ENCODE measurements at places on chromosomes 12 and 14.

- no peak for DNase-seq
These were observed 260.3 kb downstream of the BCAT1 start for GRCh38 chr12:24688601-24689000.

GRCh38 chr12:131867471-131867870, 27.0 kb upstream of the ULK1 start:
- no peak for DNase-seq

- DNase-seq: no peak
These were observed 439.8 kb upstream of the OR4E1 start for GRCh38 chr14:22113401-22113800.

- no peak for DNase-seq
These were observed 94.5 kb upstream of the NRXN3 start for GRCh38 chr14:78075555-78076277.

- DNase-seq: no peak
These were observed 38.9 kb downstream of the SERPINA3 start for GRCh38 chr14:94650806-94651805.

GRCh38 chr12:46786774-46787173, 39.0 kb downstream of the SLC38A4 start:
- DNase-seq: no peak

- no peak for DNase-seq
These were observed 56.9 kb upstream of the FAM222A start for GRCh38 chr12:109656743-109657142.

- no peak for DNase-seq
These were observed 51.6 kb downstream of the RPS6KA5 start for GRCh38 chr14:91008759-91009409.

DNA sequence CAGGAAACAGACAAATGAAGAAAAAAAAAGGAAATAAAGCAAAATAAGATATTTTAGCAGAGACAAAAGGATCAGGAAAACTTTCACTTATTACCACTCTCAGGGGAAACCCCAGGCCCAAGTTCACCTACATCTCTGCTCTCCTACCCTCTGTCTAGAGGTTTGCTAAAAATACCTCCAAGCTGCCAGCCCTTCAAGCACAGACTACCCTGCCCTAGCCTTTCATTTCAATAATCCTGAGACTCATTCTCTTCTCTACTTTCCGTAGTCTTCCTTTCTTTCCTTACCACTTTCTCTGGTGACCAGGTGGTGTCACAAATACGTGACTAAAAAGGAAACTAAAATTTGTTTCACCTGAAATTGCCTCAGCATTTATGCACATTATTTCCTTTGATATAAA, 33.8 kb downstream of the RPAP3 start:
- DNase-seq: no peak

DNA sequence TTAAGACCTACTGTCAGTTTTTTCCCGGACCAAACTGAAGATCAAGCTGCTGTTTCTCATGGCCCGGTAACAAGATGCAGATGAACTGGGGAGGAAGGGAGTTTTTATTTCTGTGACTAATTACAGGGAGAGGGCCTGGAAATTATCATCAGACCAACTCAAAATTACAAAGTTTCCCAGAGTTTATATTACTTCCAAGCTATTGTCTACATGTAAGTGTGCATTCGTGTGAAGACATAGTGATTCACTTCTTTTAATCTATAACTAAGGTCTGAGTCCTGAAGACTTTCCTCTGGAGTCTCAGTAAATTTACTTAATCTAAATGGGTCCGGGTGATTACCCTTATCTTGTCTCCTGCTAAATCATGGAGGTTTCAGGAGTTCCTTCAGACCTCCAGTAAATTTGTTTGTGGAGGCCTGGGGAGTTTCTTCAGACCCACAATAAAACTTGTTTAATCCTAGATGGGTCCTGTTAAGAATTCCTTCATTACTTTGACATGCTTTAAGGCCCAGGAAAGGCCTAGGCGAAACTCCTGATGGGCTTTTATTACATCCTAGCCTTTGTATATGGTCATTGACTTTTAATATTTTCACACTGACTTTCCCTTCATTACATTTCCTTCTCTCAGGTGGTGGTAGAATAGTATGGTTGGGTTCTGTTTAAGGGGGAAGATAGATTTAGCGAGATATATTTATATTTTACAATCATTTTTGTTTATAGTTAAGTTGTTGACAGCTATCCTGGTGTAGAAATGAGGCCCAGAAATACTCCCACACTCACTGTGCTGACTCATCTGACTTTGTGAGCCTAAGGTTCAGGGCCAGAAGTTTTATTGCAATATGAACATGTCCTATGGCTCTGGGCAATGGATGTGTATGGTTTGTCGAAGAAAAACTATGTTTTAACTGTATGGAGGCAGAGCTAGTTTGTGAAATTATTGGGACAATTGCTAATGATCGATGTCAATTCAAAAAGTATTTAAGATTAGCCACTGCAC, 627.0 kb upstream of the FBXO33 start:
- DNase-seq: no peak

- peak; percentile 36 for DNase-seq
These were observed 22.0 kb upstream of the ULK1 start for GRCh38 chr12:131872154-131873051.

DNA sequence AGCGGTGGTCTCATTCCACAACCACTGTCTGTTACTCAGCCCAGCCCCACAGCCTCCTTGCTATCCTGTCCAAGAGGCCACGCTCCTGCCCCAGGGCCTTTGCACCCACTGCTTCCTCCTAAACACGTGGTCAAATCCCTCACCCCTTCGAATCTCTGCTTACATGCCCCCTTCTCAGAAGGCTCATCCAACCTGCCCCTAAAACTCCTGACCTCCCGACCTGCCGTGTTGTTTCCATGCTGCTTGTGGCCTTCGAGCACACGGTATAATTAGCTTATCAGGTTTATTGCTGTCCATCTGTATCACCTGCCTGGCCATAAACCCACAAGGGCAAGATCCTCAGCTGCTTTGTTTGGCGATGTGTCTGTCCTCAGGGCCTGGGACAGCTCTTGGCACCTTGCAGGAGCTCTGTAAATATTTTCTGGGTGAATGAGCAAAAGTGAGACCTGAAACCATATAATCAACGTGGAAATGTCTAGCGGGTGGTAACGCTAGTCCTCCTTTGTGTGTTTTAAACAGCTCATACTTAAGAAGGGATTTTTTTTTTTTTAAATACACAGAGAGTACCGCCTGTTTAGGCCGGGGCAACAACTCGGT, 36.0 kb downstream of the SCARB1 start:
- DNase-seq: no peak

DNA sequence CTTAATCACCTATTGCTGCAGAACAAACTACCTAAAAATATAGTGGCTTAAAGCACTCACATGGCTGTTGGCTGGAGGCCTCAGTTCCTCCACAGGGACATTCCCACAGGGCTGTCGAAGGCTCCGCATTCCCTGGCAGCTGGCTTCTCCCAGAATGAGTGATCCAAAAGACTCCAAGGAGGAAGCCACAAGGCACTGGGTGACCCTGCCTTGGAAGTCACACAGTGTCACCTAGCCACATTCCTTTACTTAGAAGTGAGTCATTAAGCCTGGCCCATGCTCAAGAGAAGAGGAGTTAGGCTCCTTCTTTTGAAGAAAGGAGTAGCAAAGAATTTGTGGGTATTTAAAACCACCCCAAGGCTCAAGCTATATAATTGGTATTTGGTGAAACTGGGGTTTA, 63.9 kb upstream of the MAP1LC3B2 start:
- DNase-seq: no peak

DNA sequence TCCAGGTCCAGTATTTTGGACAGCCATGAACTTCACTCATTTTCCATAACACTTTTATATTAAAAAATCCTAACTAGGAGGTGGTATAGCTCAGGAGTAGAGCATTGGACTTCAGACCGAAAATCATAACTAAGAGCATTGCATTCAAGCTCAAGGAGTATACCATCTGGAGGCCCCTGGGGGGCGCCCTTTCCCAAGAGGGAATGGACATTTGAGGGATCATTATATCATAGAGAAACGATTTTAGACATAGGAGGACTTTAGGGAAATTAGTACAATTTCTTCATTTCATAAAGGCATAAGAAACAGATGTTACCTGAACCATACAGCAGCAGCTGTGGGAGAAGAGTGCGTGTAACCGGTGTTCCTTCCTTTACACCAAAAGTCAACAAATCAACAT, 5.2 kb upstream of the ATG14 start:
- DNase-seq: no peak

GRCh38 chr14:87630846-87631245, 362.1 kb downstream of the GALC start:
- no peak for DNase-seq

DNA sequence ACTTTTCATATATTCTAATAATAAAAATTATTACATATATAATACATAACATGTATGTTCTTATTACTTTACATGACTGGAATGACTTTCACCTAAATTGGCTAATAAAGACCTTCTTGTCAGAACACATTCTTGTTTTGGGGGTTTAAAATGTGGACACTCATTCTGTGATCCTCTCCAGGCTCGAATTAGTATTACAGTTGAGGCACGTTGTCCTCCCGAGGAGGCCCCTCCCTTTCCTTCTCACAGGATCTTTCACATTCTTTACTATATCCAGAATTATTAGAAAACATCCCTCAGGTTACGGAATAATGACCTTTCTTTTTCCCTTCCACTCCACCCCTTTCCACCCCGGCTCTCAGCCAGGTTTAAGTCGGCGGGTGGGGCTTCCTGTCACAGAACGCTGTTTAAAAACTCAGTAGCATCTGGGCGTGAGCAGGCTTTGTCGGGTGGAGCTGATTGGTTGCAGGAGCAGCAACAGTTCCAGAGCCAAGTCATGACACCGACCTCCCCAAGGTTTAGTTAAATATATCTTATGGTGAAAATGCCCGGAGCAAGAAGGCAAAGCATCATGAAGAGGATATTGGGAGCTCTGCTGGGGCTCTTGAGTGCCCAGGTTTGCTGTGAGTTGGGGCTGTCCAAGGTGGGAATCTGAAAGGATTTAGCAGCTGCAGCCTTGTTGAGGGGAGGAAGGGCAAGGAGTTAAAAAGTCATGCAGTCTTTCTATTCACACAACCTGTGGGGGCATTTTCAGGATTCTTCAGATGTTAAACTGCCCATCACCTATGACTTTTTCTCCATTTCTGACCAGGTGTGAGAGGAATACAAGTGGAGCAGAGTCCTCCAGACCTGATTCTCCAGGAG, 396.7 kb upstream of the OR4E1 start:
- peak; percentile 64 for DNase-seq

DNA sequence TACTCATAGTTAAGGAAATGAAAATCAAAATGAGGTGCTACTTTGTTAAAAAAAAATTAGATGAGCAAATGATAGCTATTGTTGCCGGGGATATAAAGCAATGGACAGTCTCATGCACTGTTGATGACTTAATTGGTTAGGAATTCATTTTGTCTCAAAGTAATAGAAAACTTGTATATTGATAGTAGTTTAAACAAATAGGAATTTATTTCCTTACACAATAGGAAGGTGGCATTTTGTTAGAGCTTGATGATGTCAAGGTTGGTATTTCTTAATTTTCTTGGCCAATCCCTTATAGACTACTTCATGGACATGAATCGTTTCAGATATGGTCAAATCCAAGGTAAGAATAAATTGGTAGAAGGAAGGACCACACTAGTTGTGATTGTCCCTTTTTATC, 7.8 kb downstream of the PRPF39 start:
- DNase-seq: no peak

Data from Right ventricle myocardium superior (tissue), 1 donor.